Adrenal gland (tissue), 19 donors: ENCODE measurements at places on chromosomes 3 and 15. TPM values are rescaled to one million over a fixed set of nuclear protein-coding genes. Genes with fewer than 3 reads are reported as not detected.
A peak's percentile ranks its signal among the peaks of the same experiment; 100 is the strongest.

GRCh38 chr15:85875756-85876155 is 81.0 kb upstream of the KLHL25 start:
- H3K4me1 ChIP-seq = no peaks in the 10 kb centered on the region
- no peak overlapping the region for H3K4me3 ChIP-seq
- peaks cover 4% of the 10 kb centered on the region for H3K27me3 ChIP-seq
- H3K27ac ChIP-seq = no peak overlapping the region
- no peak for DNase-seq

- no peaks in the 10 kb centered on the region for H3K27me3 ChIP-seq
- DNase-seq = no peak
- no peak overlapping the region for H3K27ac ChIP-seq
- H3K36me3 ChIP-seq = no peaks in the 10 kb centered on the region
- H3K4me3 ChIP-seq = no peak overlapping the region
- H3K4me1 ChIP-seq = peaks cover 14% of the 10 kb centered on the region
These were observed 29.5 kb upstream of the USP3 start for GRCh38 chr15:63474810-63475316.

- H3K4me1 ChIP-seq = no peaks in the 10 kb centered on the region
- H3K27ac ChIP-seq = no peak overlapping the region
- H3K4me3 ChIP-seq = no peak overlapping the region
- no peaks in the 10 kb centered on the region for H3K36me3 ChIP-seq
- H3K27me3 ChIP-seq = no peaks in the 10 kb centered on the region
These were observed 40.3 kb downstream of the HGD start for GRCh38 chr3:120641696-120642246.

DNA sequence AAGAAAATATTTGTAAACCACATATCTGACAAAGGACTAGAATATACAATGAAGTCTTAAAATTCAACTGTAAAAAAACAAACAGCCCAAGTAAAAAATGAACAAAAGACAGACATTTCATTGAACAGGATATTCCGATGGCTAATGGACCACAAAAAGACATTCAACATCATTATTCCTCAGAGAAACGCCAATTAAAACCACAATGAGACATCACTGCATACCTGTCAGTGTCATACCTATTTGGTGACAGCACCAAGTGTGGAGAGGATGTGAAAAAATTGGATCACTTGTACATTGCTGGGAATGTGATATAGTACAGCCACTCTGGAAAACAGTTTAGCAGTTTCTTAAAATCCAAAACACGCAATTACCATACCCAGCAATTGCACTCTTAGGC is 29.9 kb upstream of the TJP1 start:
- no peak overlapping the region for H3K4me3 ChIP-seq
- DNase-seq = no peak
- H3K27me3 ChIP-seq = no peaks in the 10 kb centered on the region
- no peak overlapping the region for H3K27ac ChIP-seq

GRCh38 chr3:186461141-186461540 is 83.0 kb downstream of the CRYGS start:
- no peaks in the 10 kb centered on the region for H3K36me3 ChIP-seq
- no peak overlapping the region for H3K4me3 ChIP-seq
- H3K27ac ChIP-seq = no peak overlapping the region
- no peak for DNase-seq
- no peaks in the 10 kb centered on the region for H3K27me3 ChIP-seq
- H3K4me1 ChIP-seq = no peaks in the 10 kb centered on the region

GRCh38 chr3:4900298-4900697 is 78.9 kb upstream of the BHLHE40 start:
- H3K27me3 ChIP-seq = no peaks in the 10 kb centered on the region
- no peak for DNase-seq
- H3K27ac ChIP-seq = peak overlapping the region; percentile 94

DNA sequence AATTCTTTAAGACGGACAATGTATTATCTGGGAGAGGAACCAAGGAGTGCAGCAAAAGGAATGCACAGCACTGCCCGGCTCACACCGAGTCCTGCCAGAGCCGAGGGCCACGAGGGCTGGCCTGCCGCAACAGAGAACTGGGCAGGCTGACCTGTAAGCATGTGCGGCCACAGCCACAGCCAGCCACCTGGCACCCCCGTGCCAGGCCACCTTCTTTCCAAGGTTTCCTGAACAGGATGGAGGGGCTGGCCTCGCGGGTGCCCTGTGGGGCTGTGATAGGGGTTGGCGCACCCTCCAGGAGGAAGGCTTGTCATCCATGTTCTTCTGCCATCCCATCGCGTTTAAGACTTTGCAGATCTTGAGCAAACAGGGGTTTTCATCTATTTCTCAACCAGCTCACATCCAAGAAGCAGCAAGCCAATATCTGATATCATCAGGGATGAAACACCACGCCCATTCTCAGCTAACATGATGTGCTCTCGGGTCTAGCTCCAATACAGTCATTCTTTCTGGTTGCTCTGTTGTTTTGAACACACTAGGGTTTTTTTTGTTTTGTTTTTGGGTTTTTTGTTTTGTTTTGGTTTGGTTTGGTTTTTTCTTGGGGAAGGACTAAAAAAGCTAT is 10.2 kb downstream of the CA12 start:
- no peaks in the 10 kb centered on the region for H3K27me3 ChIP-seq
- H3K36me3 ChIP-seq = no peaks in the 10 kb centered on the region
- DNase-seq = no peak
- H3K4me3 ChIP-seq = no peak overlapping the region

DNA sequence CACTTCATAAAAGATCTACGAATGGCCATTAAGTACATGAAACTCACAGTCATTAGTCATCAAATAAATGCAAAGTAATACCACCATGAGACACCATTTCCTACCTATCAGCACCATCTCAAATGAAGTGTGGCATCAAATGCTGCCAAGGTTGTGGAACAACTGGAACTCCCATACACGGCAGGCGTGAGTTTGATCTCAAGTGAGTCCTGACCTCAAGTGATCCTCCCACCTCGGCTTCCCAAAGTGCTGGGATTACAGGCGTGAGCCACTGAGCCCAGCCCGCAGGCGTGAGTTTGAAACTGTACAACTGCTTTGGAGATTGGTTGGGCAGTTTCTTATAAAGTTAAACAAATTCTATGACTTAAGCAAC is 28.8 kb upstream of the HDAC11 start:
- no peaks in the 10 kb centered on the region for H3K4me1 ChIP-seq
- H3K36me3 ChIP-seq = no peaks in the 10 kb centered on the region
- H3K4me3 ChIP-seq = peak overlapping the region; percentile 74
- H3K27ac ChIP-seq = peak overlapping the region; percentile 82
- peak; percentile 26 for DNase-seq
- no peaks in the 10 kb centered on the region for H3K27me3 ChIP-seq

DNA sequence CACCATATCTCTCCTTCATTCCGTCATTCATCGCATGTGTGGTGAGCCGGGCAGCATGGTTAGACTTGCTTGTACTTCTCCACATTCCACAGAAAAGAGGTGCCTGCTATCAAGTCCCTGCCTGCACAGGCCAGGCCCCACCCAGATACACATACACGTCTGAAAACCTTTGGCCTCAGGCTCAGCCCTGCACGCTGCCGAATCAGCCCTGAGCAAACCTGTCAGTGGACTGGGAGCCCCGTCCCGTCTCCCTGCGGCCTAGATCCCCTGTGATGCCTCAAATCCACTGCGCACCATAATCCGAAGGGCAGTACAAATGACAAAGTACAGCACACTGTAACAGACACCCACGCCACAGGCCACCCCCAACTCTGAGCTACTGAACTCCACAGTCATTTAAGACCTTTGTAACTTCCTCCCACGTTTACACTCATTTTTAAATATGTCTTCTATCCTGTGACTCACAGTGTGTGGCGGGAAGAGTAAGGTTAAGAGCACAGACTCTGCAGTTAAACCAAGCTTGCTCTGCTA is 67.1 kb downstream of the MB21D2 start:
- H3K36me3 ChIP-seq = no peaks in the 10 kb centered on the region
- H3K4me3 ChIP-seq = no peak overlapping the region
- no peak for DNase-seq
- no peaks in the 10 kb centered on the region for H3K27me3 ChIP-seq
- H3K27ac ChIP-seq = no peak overlapping the region

The PP2D1 gene
- total RNA-seq = not detected

The PRSS50 gene
- total RNA-seq = not detected

GRCh38 chr3:87949879-87950208 is 109.0 kb downstream of the CGGBP1 start:
- no peak overlapping the region for H3K27ac ChIP-seq
- H3K36me3 ChIP-seq = no peaks in the 10 kb centered on the region
- no peak for DNase-seq
- no peaks in the 10 kb centered on the region for H3K4me1 ChIP-seq
- no peak overlapping the region for H3K4me3 ChIP-seq

The ERICH6 gene
- not detected for total RNA-seq

The PAQR9 gene
- not detected for total RNA-seq

- peaks cover 11% of the 10 kb centered on the region for H3K36me3 ChIP-seq
- no peaks in the 10 kb centered on the region for H3K4me1 ChIP-seq
- H3K27ac ChIP-seq = no peak overlapping the region
- no peak overlapping the region for H3K4me3 ChIP-seq
- no peaks in the 10 kb centered on the region for H3K27me3 ChIP-seq
These were observed 3.8 kb downstream of the TIPARP start for GRCh38 chr3:156678197-156678596.

GRCh38 chr3:13125092-13126015 is 52.1 kb upstream of the IQSEC1 start:
- no peaks in the 10 kb centered on the region for H3K27me3 ChIP-seq
- no peaks in the 10 kb centered on the region for H3K36me3 ChIP-seq
- H3K27ac ChIP-seq = no peak overlapping the region
- H3K4me1 ChIP-seq = no peaks in the 10 kb centered on the region

DNA sequence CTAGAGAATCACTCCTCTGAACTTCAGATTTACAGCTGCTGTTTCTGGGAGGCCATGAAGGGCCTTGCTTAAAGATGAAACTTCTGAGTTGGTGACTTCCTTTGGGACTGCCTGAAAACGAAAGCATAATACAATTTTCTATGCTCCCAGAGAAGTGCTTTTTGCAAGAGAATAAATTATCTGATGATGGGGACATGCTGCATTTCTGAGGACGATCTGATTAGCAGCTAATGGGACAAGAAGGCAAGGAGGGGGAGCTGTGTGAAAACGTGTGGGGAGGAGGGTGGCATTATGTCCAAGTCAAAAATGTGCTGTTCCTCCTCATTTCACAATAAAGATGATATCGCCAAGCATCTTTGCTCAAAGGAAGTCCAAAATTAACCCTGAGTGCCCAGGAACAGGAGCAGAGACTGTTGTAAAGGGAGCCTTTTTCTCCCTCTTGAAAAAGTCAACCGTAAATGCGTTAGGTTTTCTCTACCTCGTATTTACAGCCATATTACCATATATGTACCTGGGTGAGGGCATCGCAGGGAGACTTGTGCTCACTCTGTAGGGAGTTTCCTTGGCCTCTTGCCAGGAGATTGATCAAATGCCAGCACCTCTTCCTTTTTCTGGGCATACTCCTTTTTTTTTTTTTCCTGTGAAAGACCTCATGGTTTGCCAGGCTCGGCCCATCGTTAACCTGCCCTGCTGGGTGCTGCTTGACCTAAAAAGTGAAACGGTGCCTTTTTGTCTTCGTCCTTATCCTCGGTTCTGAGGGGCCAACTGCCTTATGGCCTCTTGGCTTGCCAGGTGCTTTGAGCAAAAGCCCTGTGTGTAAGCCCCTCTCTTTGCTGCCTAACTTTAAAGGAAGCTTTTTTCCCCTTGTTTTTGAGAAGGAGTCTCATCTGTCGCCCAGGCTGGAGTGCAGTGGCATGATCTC is 11.5 kb downstream of the ITPR1 start:
- peaks cover 20% of the 10 kb centered on the region for H3K4me1 ChIP-seq
- no peaks in the 10 kb centered on the region for H3K36me3 ChIP-seq
- peak overlapping the region; percentile 87 for H3K27ac ChIP-seq
- H3K27me3 ChIP-seq = no peaks in the 10 kb centered on the region
- H3K4me3 ChIP-seq = no peak overlapping the region
- peak; percentile 52 for DNase-seq

DNA sequence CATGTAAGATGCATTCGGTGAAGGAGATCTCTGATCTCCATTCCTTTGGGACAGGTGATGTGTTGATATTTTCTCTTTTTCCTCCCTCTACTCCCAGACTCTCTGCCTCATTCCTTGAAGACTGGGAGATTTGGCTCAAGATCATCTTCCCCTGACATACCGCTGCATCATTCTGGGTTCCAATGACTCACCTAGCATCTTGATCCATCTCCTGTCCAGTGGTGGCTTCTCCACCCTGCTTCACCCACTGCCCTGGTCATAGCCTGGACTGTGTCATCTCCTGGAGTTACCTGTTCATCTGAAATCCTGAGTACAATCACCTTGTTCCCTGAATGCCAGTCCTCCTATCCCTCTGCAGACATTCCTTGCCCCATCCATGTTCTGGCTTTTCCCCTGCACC is 57.4 kb upstream of the TRAK1 start:
- peaks cover 41% of the 10 kb centered on the region for H3K4me1 ChIP-seq
- H3K27ac ChIP-seq = peak overlapping the region; percentile 89
- H3K36me3 ChIP-seq = no peaks in the 10 kb centered on the region
- DNase-seq = no peak
- H3K4me3 ChIP-seq = no peak overlapping the region

- H3K27ac ChIP-seq = no peak overlapping the region
- no peak overlapping the region for H3K4me3 ChIP-seq
- no peaks in the 10 kb centered on the region for H3K4me1 ChIP-seq
- H3K27me3 ChIP-seq = no peaks in the 10 kb centered on the region
- no peaks in the 10 kb centered on the region for H3K36me3 ChIP-seq
These were observed 35.1 kb downstream of the DAZL start for GRCh38 chr3:16570113-16570512.

GRCh38 chr3:122932251-122932967 is 95.2 kb downstream of the SEMA5B start:
- H3K27me3 ChIP-seq = no peaks in the 10 kb centered on the region
- no peaks in the 10 kb centered on the region for H3K36me3 ChIP-seq
- H3K4me3 ChIP-seq = no peak overlapping the region

DNA sequence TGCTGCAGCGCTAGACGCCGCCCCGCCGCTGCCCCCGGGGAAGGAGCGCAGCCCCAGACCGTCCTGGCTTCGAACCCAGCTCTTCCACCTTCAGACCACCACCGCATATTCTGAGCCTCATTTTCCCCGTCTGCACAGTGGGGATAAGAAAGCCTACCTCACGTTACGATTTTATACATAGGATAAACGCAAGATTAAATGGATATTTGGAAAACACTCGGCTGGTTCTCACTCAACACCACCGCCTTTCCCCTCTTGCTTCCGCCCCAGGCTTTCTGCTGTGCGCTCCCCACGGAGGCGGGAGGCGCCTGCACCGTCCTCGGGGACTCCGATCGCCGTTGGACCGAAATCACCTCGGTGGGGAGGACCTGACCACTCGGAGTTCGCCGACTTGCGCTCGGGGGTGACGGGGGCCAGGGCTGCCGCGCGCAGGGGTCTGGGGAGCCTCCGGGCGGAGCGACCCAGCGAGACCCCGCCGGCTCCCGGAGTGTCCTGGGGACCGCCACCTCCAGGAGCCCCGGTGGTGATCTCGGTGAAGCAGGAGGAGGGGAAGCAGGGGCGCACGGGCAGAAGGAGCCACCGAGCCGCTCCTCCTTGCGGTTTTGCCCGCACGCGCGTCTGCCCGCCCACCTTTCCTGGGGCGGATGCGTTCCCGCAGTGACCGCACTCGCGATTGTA is 4.0 kb downstream of the FBXL22 start:
- no peaks in the 10 kb centered on the region for H3K27me3 ChIP-seq
- peak overlapping the region; percentile 43 for H3K27ac ChIP-seq
- peak overlapping the region; percentile 58 for H3K4me3 ChIP-seq
- peaks cover 9% of the 10 kb centered on the region for H3K4me1 ChIP-seq

The SLC9C1 gene
- not detected for total RNA-seq

The AADAC gene
- total RNA-seq = 1,013 TPM
